ENCODE measurements at places on chromosomes 7 and 10.

GRCh38 chr7:150401424-150401790 lies 22.3 kb downstream of the ZNF775 start:
- DNase-seq, result no peak

DNA sequence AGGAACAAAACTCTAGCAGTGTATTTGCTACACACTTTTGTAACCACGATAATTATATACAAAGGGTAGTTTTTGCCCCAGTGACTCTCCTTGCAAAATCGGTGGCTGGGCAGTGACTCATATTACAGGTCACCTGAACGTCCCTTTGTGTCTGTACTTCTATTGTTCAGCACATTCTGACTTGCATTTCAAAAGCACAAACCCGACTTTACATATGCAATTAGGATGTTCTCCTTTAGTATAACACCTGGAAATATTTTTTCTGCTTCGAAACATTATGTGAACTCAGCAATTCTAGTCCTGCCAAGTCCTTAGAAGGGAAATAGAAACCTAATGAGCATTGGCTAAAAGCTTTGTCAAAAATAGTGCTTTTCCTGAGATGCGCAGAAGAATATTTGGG lies 6.0 kb downstream of the PRR15 start:
- DNase-seq, result no peak

- DNase-seq, result no peak
Observed at GRCh38 chr10:45424668-45425404, 50.8 kb downstream of the ALOX5 start.

DNA sequence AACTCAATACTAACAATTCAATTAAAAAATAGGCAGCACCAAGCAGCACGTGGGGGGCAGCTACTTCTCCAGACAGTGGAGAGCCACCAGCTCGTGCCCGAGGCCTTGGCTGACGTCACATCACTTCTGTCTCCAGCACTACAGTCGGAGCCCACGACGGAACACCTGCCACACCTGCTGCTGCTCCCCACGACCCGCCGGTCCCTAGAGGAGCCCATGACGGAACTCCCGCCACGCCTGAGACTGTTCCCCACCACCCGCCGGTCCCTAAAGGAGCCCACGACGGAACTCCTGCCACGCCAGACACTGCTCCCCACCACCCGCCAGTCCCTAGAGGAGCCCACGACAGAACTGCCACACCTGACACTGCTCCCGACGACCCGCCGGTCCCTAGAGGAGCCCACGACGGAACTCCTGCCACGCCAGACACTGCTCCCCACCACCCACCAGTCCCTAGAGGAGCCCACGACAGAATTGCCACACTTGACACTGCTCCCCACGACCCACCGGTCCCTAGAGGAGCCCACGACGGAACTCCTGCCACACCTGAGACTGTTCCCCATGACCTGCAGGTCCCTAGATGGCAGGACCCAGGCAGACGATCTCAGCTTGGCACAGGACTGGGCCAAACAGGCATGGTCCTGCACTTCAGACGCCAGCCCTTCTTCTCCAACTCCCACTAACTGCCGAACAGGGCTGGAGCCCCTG lies 258.0 kb downstream of the ELFN1 start:
- DNase-seq, result no peak

DNA sequence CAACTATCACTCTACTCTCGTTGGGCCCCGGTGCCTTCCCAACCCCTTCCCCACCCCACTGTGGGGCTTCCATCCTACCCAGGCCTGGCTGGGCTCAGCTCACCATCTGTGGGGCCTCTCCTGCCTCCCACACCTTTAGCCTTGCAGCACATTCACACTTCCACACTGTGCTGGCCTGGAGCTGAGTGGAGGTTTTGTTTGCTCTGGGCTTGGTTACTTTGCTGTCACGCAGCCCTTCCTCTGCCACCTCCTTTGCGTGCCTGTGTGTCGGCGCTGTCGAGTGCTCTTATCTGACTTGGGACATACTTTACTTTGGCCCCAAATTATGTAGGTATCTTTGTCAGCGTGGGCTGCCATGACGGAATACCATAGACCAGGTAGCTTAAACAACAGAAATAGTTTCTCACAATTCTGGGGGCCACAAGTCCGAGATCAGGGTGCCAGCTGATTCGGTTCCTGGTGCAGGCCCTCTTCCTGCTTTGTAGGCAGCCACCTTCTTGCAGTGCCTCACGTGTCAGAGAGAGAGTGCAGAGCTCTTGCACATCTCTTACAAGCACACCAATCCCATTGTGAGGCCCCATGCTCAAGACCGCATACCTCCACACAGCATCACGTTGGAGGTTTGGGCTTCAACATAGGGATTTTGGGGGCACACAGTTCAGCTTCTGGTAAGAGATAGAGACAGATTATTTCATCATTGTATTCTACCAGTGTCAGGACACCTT lies 89.0 kb downstream of the CUL1 start:
- DNase-seq, result no peak

- DNase-seq, result no peak
Observed at GRCh38 chr7:128167042-128167701, 73.9 kb upstream of the LEP start.

DNA sequence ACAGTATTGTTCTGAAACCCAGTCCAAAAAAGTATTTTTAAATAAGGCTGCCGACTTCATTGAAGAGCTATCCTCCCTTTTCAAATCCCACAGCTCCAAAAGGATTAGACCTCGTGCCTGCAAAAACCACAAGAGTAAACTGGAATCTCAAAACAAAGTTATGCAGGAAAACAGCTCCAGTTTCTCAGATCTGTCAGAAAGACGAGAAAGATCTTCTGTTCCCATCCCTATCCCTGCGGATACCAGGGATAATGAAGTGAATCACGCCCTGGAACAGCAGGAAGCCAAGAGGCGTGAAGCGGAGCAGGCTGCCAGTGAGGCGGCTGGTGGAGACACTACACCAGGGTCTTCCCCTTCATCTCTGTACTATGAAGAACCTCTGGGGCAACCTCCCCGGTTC lies 12.6 kb downstream of the MYPN start:
- no peak for DNase-seq

GRCh38 chr7:867406-868188 lies 8.8 kb upstream of the GET4 start:
- no peak for DNase-seq

DNA sequence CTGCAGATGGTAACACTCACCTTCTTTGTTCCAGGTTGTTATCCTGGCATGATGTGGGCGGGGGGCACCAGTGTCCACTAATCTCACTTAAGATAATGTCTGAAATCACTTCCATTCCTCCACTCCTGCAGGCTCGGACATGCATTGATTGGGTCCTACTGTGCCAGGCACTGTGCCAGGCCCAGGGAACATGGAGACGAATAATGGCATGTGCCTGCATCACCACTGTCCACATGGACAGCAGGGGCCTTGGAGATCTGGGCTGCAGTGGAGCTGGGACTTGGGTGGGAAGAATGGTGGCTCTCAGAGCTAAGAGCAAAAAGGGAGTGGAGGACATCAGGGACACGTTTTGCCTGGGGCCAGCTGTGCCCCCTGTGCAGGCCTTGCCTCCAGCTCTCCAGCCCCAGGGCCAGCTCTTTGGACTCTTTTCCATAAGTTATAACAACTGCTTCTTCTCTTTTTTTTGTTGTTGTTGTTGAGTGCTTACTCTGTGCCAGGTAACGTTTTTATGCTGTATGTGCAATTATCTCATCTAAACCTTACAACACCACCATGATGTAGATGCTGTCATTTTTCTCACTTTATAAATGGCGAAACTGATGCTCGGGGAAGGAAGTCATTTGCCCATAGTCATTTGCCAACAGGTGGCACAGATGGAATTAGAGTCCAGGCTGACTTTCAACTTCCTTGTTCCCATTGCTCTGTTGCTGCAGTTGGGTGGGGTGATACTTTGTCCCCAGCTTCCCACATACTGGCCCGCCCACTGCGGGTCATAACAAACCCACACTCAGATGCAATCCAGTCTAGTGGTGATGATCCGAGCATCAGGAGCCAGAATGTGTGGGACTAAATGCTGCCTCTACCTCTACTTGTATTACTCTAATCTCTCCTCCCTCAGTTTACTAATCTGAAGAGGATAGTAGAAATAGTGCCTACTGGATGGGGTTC lies 19.1 kb downstream of the PLPP4 start:
- no peak for DNase-seq
